Right atrium auricular region (tissue), 2 donors: ENCODE measurements at places on chromosomes 3 and 15.

GRCh38 chr3:190305406-190305805, 16.8 kb downstream of the CLDN1 start:
- no peak for DNase-seq

GRCh38 chr3:64291956-64292355, 66.7 kb upstream of the PRICKLE2 start:
- DNase-seq: no peak

DNA sequence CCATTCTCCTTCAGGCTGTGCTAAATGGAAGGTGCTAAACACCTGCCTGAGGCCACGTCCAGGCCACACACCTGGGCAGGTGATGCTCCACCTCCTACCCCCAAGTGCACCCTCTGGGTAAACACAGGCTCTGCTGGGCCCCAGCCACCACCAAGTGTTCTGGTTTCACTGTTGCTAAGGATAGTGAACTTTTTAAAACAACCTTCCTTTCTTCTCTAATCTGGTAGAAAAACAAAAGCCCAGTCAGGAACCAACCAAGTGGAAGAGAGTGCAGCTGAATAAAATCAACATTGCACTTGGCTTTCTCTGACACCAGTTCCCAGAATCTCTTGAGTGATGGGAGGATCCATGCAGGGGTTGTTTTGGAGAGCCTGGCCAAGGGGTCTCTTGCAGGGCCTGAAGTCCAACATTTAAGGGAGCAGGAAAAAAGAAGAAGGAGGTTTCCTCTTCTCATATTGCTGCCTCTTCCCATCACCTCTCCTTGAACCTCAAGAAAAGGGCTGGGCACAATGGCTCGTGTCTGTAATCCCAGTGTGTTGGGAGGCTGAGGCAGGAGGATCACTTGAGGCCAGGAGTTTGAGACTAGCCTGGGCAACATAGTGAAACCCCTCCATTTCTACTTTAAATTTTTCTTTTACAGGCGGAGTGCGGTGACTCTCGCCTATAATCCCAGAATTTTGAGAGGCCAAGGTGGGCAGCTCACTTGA, 26.2 kb upstream of the ATP13A3 start:
- DNase-seq: no peak

- no peak for DNase-seq
These were observed 90.8 kb upstream of the PFN2 start for GRCh38 chr3:150061288-150062024.

DNA sequence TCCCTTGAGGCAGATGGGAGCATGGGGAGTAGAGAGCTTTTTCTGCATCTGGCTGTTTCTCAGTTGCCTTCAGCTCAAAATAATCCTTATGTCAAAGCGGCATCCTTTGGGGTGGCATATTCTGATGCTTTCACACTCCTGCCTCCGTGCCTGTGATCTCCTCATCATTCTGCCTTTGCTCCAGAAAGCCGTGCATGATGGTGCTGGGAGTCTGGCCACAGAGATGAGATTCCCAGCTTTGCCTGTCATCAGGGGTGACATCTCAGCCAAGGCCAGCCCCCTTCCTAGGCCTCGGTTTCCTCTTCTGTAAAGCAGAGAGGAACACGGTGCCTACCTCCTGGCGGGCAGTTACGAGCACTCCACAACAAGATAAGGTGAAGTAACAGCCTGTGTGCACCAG, 96.3 kb upstream of the ALDH1A3 start:
- peak; percentile 49 for DNase-seq

DNA sequence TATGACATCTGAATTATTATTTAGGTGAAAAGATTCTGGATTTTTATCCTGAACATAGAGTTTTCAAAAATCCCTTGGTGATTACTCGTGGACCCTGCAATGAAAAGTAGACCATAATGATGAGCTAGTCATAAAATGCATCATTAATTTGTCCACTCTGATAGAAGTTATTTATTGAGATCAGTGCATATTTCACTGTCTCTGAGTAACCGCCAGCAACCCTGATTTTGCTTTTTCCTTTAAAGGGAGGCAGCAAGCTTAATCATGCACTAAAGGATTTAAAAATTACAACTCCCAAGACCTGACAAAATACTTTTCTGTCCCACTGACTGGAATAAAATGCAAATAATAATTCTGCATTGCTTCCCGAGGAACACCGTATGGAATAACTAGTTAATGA, 259.6 kb upstream of the DPPA4 start:
- DNase-seq: no peak
